ENCODE measurements at places on chromosomes 5 and 9.

DNA sequence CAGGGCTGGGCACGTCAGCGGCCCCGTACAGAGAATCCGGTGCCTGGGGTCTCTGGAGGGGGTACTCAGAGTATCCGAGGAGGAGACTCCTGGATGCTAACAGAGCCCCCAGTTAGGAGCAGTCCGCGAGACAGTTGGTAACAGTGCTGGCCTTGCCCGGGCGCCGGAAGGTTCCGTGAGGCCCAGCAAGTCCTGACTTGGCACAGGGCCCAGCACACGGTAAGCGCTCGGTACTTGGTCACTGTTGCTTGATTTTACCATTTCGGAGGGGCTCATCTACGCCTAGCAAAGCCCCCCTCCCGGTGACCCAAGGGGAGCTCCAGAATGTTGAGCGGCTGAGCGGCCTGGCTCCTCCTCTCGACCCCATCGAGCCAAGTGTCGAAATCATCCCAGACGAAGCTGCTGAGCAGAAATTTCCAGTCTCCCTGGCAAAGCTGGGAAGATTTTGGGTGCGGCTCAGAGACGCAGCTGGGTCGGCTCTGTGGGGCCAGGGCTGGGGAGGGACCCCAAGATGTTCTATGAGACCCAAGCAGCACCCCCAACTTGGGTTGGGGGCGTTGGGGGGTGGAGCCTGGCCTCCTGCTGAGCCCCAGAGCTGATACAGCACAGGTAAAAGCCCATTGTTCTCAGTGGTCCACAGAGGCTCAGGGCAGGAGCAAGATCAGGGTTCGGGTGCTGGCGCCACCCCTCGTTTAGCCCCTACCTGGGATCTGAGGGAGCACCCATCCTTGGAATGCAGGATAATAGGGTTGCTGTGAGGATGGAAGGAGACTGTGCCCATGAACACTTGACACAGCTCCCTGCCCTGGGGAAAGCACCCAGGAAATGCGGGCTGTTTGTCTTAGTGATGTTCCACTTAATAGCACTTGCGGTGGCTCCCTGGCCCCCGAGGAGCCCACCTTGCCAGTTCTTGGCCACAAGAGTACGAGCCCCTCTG, 137.2 kb downstream of the C9orf50 start:
- peak; percentile 97 for DNase-seq

DNA sequence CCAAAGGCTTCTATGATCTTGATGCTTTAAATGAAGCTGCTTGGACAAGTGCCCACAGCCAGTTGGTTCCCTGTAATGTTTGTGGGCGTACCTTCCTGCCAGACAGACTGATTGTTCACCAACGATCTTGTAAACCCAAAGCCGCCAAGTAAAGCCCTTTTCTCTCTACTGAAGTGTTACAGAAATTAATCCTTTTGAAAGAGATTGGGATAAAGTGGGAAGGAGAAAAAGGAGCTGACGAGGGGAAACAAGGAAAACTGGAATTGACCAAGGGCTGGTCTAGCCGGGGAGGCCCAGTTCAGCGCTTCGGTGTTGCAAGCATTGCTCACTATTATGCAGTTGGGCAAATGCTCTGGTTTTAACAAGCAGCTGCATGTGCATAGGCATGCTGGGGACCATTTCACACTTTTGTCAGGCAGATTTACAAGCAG, 53.2 kb downstream of the ZNF474 start:
- DNase-seq: peak; percentile 48

DNA sequence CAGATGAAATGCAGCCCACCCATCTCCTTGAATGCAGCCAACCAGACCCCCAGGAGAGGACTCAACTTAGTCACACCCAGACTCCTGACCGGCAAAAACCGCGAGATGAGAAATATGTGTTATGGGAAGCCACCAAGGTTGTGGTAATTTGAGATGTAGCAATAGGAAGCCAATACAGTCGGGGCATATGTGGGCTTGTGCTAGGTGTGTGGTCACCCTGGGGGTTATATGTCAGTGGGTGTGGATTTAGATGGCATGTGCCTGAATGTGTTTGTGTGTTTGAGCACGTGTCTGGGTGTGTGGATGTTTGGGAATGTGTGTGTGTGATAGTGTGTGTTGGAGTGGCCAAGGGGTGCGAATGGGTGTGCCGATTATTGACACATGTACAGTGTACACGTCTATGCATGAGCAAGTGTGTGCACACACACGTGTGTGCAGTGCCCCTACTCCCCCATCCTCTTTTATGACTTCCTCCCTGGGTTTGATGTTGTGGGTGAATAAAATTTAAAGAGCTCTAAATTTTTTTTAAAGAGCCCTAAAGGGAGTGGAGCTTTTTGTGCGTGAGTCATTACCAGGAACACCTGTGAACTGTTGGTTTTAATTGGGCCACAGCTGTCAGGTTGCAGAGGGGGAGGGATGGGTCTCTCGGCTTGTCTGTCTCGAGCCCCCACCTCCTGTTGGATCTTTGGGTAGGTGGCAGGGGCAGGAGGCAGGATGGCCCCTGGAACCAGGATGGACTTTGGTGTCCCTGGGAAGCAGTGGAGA, 86.8 kb downstream of the LHX2 start:
- DNase-seq: no peak

DNA sequence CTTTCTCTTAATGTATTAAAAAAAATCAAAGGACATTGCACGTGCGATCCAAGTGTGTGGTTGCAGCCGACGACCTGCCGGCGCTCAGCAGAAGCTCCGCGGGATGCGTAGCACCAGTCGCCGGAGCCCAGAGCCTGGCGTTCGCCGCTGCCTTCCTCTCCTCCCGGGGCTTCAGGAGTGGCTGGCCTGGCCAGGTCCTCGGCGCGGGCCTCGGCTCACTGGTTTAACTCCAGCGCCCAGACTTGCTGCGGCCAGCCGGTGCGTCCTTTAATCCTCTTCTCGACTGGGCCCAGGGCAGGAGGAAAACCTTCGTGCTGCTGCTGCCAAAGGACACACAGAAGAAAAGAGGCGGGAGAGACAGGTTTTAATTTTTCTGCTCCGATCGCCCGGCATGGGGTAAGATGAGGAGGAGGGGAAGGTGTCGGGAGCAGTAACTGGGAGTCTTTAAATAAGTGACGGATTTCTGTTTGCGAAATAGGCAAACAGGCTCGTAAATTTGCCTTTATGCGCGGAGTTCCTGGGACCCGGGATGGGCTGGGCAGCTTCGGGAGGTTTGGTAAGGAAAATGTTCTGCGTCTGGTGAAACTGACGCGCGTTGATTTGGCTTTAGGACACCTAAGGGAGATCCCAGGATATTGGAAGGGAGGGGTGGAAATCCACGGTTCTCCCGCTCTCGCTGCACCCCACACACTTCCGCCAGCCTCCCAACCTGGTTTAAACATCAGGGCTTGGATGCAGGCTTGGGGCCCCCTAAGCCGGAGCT, 2.3 kb downstream of the HAND1 start:
- no peak for DNase-seq

- no peak for DNase-seq
Observed at GRCh38 chr9:28782630-28783029, 1209.3 kb upstream of the C9orf72 start.

GRCh38 chr5:139246394-139246793, 47.1 kb upstream of the MATR3 start:
- DNase-seq: no peak

- no peak for DNase-seq
Observed at GRCh38 chr9:123761905-123762605, 167.9 kb downstream of the DENND1A start.

DNA sequence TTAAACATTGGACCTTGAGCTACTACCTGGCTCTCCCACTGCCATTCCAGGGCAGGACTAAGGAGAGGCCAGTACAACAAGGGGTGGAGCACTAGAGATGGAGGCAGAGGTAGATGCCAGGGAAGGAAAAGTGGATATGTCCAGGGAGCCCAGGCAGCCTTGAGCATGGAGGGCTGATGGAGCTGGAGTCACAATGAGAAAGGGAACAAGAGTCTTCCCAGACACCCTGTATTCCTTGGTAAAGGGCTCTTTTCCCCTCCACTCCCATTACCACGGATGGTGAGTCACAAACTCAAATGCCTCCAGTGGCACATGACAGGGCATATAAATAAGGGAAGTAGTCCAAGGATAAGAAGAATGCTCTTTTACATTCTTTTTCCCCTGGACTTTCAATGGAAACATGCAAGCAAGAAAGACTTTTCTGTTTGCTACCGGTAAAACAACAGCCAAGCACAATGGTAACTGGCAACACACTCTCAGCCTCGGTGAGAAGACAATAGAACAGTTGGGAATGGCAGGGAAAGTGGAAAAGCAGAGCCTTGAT, 16.7 kb downstream of the ERAP1 start:
- no peak for DNase-seq

DNA sequence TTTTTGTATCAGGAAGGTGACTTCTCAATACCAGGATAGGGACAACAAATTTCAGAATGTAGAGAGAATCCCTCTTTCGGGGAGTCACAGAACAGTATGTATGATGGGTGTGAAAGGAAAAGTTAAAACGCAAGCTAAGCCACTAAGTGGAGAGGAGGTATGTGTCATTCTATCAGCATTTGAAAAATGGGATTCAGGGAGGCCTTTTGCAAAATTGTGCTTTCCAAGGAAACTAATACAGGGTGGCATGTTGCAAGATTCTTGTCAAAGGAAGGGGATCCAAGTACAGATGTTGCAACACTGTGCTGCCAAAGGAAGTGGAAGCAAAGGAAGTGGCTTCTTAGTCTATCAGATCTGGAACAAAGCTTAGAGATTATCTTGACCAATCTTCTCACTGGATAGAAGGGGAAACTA, 12.6 kb upstream of the TNIP1 start:
- peak; percentile 19 for DNase-seq
